ENCODE measurements at places on chromosomes 12 and 14.

DNA sequence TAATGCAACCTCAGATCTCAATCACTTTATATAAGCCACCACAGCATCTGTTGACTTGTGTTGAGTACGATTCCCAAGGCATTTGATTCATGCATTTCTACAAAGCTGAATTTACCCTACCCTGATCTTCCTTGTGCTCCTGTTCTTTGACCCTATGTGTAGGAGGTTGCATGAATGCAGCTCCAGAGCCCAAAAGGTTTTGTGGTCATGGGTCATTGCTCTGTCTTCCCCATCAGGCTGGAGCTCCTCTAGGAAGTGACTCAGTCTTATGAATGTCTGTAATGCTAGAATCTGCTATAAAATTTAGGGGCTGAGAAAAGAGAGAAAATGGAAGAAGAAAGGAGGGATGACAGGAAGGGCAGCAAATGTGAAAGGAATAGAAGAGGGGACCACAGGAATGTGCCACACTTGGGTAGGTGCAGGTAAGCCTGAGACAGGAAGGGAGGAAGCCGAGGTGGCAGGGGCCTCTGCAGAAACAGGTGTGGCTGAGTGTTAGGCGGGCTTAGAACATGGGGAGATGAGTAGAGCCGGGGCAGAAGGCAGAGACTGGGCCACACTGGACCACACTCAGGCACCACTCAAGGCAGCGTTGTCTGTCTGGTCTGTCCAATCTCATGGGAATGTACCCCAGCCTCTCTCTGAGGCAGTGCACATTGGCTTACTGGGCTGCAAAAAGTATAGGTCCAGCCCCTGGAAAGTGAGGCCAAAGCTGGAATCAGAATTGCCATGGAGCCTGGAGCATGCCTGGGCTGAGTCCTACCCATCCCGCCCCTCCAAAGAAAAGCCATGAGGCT lies 334.1 kb downstream of the BCL11B start:
- no peak for DNase-seq

- peak; percentile 47 for DNase-seq
Observed at GRCh38 chr14:50520947-50521815, 11.2 kb downstream of the MAP4K5 start.

DNA sequence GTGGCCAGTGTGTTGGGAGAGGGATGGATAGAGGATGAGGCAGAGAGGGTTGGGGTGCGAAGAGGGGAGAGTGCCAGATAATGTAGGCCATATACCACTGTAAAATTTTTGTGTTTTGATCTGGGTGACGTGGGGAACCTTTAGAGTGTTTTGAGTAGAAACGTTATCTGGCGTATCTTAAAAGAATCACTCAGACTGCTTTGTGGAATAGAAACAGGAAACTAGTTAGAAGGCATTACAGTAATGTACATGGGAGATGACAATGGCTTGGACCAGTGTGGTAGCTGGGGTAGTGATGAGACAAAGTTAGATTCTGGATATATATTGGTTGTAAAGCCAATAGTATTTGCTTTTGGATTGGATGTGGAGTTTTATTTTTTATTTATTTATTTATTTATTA lies 20.6 kb downstream of the ATF1 start:
- no peak for DNase-seq

- no peak for DNase-seq
Observed at GRCh38 chr12:76237086-76237701, 111.0 kb downstream of the BBS10 start.

GRCh38 chr12:546920-547845 lies 87.4 kb downstream of the B4GALNT3 start:
- peak; percentile 76 for DNase-seq

DNA sequence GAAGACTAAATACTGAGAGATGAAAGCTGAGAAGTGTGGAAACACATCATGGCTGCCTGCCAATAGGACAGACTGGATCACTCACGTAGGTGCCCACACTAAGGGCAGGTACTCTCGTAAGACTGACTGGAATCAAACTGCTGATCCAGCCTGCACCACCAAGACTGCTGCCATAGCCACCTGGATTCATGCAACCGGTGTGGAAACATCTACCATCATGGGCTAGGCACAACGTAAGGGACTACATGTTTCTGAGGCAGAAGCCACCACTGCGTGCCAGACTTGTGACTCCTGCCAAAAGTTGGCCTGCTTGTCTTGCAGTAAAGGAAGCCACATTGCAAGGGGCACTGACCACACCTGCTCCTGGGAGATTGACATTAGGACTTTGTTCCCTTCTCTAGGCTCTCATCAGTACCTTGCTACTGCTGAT lies 3.8 kb downstream of the POMT2 start:
- no peak for DNase-seq

DNA sequence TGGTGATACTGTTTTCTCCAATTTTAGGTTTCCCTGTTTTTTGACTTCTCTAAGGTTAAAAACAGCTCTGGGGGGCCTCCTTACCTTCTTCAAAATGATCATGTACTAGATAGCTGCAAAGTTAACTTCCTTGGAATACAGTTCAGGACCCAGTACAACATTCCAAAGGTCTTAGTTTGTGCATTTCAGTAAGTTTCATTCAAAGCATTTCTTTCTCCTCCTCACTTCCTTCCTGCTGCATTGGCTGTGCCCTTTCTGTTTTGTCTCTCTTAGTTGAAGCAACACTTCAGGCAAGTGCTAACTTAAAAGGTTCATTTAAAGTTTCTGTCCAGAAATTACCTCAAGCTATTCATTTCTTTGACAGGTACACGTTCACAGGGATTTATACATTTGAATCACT lies 95.7 kb downstream of the SCN8A start:
- DNase-seq: no peak

DNA sequence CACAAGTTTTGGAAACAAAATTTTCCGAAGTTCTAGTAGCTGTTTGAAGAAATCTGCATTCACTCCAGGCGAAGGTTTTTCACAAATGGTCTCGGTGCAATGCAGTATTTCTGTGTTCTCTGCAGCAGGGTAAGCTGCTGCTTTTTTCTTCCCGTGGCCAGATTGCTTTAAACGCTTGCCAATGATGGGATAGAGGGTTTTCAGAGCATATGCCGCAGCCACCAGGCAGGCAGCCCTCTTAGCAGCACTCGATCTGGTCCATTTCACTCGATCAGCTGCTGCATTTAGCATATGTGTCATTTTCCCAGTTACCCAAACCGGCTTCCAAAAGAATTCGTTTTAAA lies 315 bp downstream of the ABCD2 start:
- peak; percentile 58 for DNase-seq

GRCh38 chr14:37591311-37591940 lies 3.6 kb downstream of the FOXA1 start:
- no peak for DNase-seq

- DNase-seq: no peak
Observed at GRCh38 chr12:51695241-51696010, 104.4 kb downstream of the SCN8A start.

DNA sequence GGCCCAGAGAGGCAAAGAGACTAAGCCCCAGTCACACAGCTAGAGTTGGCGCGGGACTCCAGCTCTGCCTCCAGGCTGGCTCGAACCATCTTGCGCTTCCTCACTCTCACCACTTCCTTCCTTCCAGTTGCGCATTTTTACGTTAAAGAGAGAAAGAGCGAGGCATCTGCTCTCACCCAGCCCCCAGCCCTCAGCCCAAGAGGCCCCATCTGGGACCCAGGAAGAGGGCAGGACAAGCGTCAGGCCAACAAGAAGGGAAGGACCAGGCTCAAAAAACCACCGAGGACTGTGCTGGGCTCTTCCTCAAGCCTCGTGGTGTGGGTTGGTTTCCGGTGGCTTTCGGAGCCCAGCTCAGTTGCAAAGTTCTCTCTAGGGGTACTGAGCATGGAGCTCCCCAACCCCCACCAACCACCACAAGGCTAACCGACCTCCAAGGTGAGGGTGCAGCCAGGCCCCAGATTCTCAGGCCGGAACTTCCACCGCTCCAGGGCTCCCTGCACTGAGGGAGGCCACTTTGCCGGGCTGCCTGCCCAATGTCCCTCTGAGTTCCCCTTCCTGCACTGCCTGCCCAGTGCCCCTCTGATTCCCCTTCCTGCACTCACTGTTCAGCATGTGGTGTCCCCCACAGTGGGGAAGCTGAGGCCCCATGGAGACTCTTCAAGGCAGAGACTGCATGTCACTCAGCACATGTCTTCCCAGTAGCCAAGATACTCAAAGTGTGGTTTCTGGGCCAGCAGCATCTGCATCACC lies 35.9 kb downstream of the TESC start:
- DNase-seq: peak; percentile 88

GRCh38 chr14:52360831-52361230 lies 46.7 kb downstream of the PTGER2 start:
- no peak for DNase-seq

GRCh38 chr12:172732-173161 lies 41.2 kb downstream of the SLC6A12 start:
- no peak for DNase-seq

GRCh38 chr12:92122941-92123779 lies 22.5 kb downstream of the BTG1 start:
- DNase-seq: no peak

Measured in activated CD8-positive, alpha-beta T cell treated with anti-CD3 and anti-CD28 coated beads, Interleukin-2, amount 10 ng/mL, durations not matched to agents 7 days and 5 days (primary cell).